ENCODE measurements at places on chromosomes 7 and 10.

GRCh38 chr10:112816033-112816430, 134.0 kb upstream of the TCF7L2 start:
- no peak for DNase-seq

DNA sequence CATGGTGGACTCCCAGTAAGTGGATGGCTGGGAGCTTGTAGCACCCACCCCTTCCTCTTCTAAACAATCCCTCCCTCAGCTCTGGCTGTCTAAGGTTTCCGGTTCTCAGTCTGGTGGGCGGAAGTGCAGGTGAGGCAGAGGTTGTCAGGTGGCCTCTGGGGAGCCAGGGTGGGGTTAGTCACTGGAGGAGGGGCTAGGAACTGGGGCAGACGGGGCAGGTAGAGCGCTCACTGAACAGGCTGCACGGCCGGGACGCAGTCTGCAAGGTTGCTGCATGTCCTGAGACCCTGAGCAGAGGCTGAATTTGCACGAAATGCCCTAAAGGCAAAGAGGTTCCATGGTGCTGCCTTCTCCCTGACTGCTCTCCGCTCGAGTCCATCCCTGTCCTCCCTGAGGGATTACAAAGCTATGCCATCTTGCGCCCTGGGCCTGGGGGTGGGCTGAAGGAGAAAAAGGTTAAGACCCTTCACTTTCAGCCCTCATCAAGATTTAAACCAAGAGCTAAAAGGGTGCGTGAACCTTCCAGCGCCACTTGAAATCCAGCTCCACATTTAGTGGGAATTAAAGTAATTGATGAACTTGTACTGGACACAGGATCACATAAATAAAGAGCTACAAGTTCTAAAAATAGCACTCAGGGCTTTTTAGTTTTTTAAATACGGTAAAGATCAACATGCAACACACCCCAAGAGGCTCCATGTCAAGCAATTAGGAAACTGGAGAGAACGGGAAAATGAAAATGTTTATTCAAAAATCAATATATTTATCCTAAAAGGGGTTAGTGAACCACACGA, 62.3 kb upstream of the CTBP2 start:
- no peak for DNase-seq

GRCh38 chr10:48535416-48536155, 69.3 kb downstream of the ARHGAP22 start:
- DNase-seq, result no peak

GRCh38 chr10:652233-652632, 37.2 kb downstream of the DIP2C start:
- DNase-seq, result no peak

DNA sequence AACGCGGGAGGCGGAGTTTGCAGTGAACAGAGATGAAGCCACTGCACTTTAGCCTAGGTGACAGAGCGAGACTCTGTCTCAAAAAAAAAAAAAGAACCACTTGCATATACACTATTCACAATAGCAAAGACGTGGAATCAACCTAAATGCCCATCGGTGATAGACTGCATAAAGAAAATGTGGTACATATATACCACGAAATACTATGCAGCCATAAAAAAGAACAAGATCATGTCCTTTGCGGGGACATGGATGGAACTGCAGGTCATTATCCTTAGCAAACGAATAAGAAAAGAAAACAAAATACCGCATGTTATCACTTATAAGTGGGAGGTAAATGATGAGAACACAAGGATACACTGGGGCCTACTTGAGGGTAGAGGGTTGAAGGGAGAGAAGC, 39.5 kb downstream of the EGFR start:
- no peak for DNase-seq

DNA sequence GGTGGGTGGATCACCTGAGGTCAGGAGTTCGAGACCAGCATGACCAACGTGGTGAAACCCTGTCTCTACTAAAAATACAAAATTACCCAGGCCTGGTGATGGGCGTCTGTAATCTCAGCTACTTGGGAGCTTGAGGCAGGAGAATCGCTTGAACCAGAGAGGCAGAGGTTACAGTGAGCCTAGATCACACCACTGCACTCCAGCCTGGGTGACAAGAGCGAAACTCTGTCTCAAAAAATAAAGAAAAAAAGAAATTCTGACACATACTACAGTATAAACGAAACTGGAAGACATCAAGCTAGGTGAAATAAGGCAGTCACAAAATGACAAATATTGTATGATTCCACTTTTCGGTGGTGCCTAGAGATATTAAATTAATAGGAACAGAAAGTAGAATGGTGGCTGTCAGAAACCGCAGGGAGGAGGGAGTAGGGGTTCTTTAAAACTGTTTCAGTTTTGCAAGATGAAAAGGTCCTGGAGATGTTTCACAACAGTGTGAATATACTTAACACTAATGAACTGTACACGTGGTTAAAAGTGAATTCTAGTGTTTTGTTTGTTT, 23.2 kb downstream of the PILRA start:
- no peak for DNase-seq

DNA sequence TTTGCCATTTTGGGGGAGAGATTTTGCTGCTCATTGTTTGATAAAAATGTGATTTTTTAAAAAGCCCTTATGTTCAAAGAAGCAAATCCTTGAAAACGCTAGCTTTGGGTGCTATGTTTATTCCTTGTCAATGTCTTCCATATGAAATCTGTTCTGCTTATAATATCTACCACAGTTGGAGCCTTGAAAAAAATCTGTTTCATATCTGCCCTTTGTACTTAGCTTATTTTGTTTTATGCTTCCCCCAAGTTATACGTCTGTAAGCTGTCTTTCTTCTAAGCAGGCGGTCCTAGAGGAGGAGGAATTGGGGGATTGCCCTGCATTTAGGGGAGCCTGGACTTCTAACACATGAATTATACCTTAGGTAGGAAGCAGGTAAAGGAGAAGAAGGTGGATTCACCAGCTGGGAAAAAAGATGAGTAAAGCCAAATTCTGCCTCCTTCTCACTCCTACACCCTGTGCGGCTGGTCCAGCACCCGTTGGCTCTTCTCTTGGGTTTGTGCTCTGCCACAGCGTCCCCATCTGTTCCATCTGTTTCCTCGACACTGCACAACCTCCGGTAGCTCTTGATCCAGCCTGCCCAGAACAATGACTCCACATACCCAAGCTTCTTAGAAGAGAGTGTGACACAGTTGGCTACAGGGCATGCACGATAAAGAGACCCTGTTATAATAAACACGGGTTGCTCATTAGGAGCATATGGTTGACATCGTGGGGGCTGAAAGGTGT, 31.9 kb upstream of the NEUROD6 start:
- no peak for DNase-seq

GRCh38 chr7:37816922-37817590, 31.3 kb upstream of the NME8 start:
- DNase-seq, result no peak

GRCh38 chr7:22173685-22174573, 183.0 kb downstream of the RAPGEF5 start:
- DNase-seq, result no peak

DNA sequence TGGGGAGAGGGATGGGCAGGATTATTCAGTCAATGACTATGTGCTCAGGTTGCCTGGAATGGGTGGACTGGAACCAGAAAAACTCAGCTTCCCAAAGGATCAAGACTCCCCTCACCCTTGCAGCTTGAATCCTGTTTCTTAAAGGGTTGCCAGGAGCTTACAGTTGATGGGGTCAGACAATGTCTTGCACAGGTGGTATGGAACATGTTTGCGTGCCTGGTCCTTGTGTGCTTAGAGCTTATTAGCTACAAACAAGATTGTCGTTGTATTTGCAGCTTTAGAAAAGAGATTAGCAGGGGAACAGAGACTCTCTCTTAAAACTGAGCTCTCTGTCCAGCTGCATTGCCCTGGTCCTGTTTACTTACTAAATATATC, 56.9 kb downstream of the PRR15 start:
- DNase-seq, result no peak

DNA sequence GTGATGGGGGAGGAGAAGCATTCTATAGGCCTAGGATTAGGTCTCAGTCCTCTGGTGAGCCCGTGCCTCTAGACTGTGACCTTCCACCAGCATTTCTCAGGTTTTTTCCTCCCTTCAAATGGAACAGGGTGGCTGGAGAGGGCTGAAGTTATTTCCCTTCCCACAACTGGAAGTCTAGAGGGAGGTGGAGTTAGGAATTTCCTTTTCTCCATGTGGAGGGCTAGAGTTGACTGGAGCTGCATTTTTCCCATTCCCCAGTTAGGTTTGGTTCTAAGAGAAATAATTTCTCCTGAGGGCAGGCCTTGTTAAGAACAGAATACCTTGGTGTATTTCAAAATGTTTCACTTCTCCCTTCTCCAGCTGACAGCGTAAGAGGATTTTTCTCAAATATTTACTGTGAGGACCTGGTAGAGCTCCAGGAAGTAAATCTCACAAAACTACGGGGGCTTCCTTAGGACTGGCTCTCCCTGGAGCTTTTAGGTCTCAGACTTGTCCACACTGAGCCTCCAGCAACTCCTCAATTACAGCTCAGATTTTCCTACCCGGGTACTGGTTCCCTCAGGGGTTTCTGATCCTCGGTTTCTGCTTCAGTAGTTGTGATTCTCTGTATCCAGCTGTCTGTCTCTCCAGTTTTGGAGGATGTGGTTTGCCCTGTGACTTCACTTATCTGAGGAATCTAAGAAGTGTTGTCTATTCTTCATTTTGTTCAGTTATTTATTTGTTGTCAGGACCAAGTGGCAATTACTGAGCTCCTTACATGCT, 6.0 kb upstream of the REEP3 start:
- no peak for DNase-seq

DNA sequence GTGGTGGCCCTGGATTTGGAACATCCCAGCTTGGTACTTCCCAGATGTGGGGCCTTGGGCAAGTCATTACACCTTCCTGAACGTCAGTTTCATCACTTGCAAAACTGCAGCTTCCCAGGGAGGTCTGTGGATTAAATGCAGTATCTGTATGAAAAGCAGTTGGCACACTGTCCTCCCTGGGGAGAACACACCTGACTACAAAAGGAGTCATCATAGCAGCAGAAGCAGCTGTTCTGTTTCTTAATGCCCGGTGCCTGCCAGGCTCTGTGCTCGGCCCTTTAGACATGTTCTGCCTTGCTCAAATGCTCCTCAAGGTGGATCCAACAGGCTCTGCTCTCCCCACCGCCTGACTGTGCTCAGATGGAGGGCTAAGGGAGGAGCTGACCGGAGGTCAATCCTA, 31.0 kb downstream of the CDCA7L start:
- DNase-seq, result no peak

DNA sequence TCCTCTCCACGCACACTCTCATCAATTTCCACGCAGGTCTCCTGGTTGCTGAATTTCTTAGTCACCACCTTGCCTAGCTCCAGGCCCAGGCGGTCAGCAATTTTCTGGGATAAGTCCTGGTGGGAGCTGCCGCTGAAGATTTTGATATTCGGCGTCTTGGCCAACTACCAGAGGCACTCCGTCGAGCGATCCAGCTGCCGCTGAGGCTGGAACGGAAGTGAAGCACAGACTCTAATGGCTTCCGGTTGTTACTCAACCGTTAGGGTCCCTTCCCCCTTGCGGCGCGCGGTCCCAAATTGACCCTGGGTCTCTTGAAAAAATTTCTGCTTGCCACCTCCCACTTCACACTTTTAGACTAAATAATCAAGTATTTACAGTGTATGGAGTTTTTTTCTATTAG, at the start of gene PRPS1L1:
PRPS1L1 (minus strand) TSS at position 219 of the 400 bp plus-strand sequence.
- DNase-seq, result no peak

- no peak for DNase-seq
These were observed 51.6 kb upstream of the PAX2 start for GRCh38 chr10:100693821-100694220.

DNA sequence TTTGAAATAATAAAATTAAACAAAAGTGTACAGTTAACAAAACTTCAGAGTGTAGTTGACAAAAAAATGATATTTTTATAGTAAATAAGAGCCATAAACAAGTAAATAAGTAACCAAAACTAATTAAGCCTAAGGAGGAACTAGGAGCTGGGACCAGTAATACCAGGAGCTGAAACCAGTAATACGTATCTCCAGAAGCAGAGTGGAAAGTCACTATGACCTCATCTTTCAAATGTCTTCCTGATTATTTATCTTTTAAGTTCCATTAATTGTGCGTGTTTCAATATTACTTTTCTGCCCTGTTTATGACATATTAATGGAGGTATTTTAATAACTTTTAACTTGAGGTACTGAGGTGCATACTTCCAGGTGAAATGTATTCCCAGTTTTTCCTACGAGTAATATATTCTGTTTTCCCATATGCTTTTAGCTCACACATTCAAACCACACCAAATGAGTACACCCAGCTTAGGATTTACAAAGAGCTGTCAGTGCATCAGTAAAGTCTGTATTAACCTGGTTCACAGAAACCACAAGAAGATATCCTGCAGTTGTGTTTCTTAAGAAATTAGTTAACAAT, 283.7 kb upstream of the HGF start:
- DNase-seq, result no peak

GRCh38 chr10:73076360-73077183, 20.1 kb downstream of the P4HA1 start:
- DNase-seq, result peak; percentile 38

DNA sequence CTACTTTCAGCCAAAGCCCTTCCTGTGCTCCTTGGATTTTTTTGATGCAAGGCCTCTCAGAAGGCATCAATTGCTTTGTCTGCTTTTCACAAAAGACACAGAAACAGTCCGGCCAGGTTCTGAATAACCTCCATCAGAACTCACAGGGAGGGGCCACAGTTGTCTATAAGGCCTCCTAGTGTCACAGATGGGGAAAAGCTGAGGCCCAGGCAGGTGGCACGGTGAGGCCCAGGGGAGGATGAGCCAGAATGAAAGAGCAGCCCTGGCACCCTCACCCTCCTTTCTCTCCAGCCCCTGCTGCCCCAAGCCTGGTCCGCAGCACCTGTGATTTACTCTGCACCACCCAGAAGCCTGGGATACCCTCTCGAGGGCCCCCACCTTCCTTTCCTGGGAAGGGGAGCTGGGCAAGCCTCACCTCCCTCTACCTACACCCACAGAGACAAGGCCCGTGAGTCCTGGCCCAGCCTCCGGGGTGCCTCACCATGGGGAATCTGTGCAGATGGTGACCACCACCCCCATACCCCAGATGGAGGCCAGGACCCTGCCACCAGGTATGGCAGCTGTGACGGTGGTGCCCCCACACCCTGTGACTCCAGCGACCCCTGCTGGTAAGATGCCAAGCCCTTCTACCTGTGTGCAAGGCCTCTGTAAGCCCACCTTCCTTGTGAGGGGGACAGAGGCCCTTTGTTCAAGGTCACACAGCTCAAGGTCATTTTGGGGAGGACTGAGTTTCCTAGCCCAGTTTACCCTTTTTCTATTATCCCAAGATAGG, 26.2 kb upstream of the ZNF467 start:
- no peak for DNase-seq

DNA sequence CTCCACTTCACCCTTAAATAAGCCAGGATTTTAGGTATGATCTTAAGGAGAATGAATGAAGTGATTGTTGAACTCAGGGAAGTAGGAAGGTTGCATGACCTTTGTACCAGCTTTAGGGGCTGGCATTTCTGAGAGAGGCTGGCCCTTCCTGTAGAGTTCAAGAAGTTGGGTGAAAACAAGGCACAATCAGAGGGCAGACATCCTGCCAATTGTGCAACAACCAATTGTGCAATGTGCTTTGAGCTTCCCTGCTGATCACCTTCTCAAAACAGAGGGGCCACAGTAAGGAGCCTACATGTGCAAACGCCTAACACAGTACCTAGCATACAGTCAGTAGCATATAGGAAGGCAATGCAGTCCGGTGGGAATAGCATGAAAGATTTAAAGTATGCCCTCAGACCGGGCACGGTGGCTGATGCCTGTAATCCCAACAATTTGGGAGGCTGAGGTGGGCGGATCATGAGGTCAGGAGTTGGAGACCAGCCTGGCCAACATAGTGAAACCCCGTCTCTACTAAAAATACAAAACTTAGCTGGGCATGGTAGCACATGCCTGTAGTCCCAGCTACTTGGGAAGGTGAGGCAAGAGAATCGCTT, 5.4 kb downstream of the CPVL start:
- no peak for DNase-seq

- DNase-seq, result no peak
These were observed 587.5 kb downstream of the PTPRN2 start for GRCh38 chr7:158000160-158000559.
